Effector memory CD8-positive, alpha-beta T cell (primary cell): ENCODE measurements at places on chromosomes 3 and 15.
A peak's percentile ranks its signal among the peaks of the same experiment; 100 is the strongest.

- DNase-seq, result peak; percentile 15
Observed at GRCh38 chr3:59235634-59236012, 185.8 kb upstream of the CFAP20DC start.

GRCh38 chr3:14900881-14901873, 46.2 kb upstream of the NR2C2 start:
- no peak for DNase-seq

GRCh38 chr15:41284427-41285177, 47.8 kb downstream of the OIP5 start:
- DNase-seq, result no peak

DNA sequence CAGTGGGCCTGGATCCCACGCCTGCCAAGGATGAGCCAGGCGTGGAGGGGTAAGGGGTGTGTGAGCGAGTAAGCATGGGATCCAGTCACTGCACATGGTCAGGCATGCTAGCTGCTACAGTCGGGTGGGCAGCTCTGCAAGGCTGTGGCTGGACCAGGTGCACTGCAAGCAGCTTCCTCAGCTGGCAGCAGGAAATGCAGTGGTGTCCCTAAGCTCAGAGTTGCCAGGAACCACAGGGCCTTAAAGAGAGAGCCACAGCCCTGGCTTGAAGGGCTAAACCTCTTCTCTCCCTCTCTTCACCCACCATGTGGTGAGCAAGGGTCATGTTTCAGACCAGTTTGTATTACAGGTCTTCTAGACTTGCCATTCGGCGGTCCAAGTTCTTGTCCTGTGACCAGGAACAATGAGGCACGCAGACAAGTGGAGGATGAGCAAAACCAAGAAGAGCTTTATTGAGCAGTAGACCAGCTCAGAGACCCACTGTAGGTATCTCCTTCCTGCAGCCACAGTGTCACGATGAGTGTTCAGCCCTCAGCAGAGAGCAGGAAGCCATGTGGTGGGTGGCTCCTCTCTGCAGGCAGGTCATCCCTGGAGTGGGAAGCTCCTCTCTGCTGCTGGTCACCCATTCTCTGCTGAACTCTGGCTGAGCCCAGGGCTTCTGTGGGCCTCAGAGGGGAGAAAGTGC, 511.9 kb downstream of the PYDC2 start:
- DNase-seq, result no peak
